ENCODE measurements at places on chromosomes 13 and 19.

GRCh38 chr13:113050734-113051431 lies 54.7 kb upstream of the F7 start:
- DNase-seq: no peak

DNA sequence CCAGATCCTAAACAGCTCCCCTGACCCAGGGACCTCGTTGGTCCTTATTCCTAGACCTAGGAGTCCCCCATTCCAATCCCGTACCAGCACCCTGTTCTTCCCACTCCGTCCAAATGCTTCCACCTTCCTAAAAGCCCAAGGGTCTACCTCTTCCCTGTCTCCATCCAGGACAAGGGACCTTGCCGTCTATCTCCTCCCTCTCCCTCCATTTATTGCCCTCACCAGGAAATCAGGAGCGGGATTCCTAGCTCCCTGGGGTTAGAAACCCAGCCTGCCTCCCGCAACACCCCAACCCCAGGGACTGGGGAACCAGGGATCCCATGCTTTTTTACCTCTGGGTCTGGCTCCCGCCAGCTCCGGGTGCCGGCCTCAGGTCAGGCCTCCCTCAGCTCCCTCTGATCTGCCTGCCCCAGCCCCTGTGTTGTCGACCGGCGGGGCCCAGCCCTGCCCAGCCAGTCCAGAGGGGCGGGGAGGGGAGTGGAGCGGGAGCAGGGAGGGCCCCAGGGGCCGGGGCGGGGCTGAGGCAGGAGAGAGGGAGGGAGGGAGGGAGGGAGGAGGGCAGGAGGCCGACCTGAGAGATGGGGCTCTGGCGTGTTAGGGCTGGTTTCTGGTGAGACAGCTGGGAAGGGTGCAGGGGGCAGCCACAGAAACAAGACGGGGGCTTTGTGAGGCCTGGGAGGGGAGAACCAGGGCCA lies at the start of gene B3GNT8:
Gene B3GNT8, minus strand, starts transcription at position 423 of the 695 bp plus-strand sequence. CDS start 596 bp downstream, outside the sequence.
- peak; percentile 47 for DNase-seq

- no peak for DNase-seq
Measured at GRCh38 chr13:78524936-78525335, 78.4 kb downstream of the POU4F1 start.

DNA sequence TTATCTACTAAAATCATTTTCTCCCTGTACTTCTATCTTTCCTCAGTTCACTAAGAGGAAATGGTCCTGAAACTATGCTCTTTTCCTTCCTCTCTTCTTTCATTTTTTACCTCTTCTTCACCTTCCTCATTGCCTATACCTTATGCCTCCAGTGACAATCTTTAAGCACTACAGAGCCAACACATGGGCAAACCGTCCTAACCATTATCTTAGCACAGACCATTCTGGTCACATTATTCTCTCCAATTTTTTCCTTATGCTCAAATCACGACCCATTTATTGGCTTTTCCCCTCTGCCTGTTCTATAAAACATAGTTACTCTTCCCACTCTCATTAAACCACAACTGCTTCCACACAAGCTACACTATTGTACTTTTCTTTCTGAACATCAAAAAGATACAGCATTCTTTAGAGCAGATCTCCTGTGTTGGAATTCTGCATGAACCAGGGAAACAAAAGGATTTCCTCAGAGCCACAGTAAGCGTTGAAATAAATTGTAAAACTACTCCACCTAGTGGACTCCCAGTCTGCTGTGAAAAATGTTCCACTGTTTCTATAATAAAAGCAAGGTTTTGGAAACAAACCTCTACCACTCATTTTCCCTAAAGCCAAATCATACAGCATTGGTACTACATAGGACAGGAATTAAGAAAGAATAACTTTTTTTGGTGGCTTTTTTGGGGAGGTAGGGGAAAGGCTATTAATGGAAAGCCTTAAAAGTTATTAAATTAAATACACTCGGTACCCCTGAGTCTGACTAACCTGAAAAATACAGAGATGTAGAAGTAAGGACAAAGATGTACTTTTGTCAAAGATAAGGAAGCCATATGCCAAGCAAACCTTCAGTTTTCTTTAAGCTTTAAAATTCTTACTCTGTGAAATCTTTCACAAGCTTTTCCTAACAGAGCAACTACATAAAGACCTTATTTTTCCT lies 19.5 kb downstream of the NUFIP1 start:
- no peak for DNase-seq

- DNase-seq: no peak
Measured at GRCh38 chr19:30328096-30328495, 44.1 kb upstream of the ZNF536 start.

DNA sequence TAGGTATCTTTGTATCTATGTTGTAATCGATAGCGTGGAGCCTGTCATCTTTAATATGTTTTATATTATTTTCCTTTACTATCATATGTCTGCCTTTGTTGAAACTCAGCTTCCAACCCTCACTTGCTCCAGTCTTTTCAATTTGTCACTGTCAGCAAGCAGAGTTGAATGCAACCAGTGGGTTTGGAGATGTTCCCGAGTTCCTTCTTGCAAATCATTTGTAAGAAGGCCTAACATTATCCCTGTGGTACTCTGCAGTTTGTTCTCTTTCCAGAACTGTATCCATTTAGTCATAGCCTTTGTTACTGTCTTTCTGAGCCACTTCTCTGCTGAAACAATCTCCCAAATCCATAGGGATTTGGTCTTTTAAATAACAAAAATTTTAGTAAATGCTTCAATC lies 41.8 kb downstream of the RNASEH2B start:
- DNase-seq: no peak

GRCh38 chr19:13784731-13785452 lies 10.4 kb upstream of the ZSWIM4 start:
- peak; percentile 77 for DNase-seq

DNA sequence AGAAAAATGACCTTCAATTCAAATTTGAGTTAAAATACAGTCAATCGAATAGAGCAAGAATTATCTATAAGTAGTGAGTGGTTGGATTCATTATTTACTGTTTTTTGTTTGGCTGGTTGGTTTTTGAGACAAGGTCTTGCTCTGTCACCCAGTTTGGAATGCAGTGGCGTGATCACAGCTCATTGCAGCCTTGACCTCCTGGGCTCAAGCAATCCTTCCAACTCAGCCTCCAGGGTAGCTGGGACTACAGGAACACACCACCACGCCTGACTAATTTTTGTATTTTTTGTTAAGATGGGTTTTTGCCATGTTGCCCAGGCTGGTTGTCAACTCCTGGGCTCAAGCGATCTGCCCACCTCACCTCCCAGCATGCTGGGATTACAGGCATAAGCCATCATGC lies 25.0 kb downstream of the MTMR6 start:
- DNase-seq: no peak

Measured in stimulated activated CD4-positive, alpha-beta T cell treated with anti-CD3 and anti-CD28 coated beads, Interleukin-4, amount 100 ng/mL, for 24 hours (primary cell).